Activated B cell treated with CpG ODN at 0.5 μM for 24 hours (primary cell): ENCODE measurements at places on chromosomes 1 and 21.

GRCh38 chr21:42423685-42424084 is 20.0 kb downstream of the UBASH3A start:
- DNase-seq = no peak

GRCh38 chr1:156721535-156721934 is 6.7 kb upstream of the METTL25B start:
- no peak for DNase-seq

- DNase-seq = no peak
Observed at GRCh38 chr21:45030682-45031570, 43.5 kb upstream of the ADARB1 start.

DNA sequence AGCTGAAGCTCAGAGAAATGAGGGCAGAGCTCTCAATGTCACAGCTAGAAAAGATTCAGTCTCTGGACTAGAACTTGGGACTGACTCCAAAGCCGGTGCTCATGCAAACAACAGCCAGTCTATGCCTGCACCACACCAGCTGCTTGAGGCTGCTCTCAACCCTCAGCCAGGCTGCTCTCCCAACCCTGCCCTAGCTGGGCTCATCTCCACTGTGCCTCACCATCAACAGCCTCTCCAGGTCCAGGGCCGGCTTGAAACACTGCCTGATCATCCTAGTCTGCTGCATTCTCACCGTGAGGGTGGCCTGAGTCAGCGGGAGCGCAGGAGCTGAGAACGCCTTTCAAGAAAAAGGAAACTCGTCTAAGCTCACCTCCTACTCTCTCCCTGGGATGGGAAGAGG is 94.5 kb downstream of the PTPRU start:
- no peak for DNase-seq

GRCh38 chr1:169109561-169110134 is 3.2 kb downstream of the ATP1B1 start:
- DNase-seq = no peak

DNA sequence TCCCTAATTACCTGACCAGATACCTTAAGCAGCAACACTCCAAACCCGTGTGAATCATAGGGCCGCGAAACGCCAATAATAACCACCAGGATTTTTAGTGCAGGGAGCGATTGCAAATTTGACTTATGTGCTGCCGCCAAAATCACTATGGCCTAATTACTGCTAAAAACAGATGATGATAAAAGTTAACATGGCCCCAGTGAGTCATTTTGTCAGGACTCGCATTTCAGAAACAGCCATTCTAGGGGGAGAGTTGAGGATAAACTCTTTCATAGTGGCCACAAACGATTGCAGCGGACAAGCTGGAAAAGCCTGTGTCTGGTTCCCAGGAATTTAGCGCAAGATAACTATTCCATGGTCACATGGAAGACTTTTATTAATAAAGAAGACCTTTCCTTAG is 103.4 kb downstream of the HLX start:
- no peak for DNase-seq
